Cerebellar cortex (tissue), 1 donor: ENCODE measurements at places on chromosomes 13 and 19.

GRCh38 chr19:16198370-16198651 is 600 bp downstream of the AP1M1 start:
- no peak for DNase-seq

- DNase-seq, result no peak
Observed at GRCh38 chr13:93227280-93227877, 772 bp downstream of the GPC6 start.

- no peak for DNase-seq
Observed at GRCh38 chr13:110265682-110266430, 41.1 kb downstream of the COL4A1 start.

DNA sequence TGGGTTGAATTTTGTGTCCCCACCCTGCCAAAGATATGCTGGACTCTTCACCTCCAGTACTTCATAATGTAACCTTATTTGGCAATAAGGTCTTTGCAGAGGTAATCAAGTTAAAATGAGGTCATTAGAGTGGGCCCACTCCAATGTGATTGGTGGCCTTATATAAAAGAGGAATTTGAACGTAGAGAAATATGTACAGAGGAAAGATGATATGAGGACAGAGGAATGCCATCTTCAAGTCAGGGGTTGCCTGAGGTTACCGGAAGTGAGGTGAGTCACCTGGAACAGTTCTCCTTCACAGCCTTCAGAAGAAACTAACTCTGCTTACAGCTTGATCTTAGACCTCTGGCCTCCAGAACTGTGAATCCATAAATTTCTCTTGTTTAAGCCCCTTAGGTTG is 69.9 kb downstream of the GPC5 start:
- DNase-seq, result no peak
